ENCODE measurements at places on chromosomes 2 and 18.
A peak's percentile ranks its signal among the peaks of the same experiment; 100 is the strongest.

GRCh38 chr2:37829202-37829601 lies 95.9 kb upstream of the RMDN2 start:
- no peak for DNase-seq

DNA sequence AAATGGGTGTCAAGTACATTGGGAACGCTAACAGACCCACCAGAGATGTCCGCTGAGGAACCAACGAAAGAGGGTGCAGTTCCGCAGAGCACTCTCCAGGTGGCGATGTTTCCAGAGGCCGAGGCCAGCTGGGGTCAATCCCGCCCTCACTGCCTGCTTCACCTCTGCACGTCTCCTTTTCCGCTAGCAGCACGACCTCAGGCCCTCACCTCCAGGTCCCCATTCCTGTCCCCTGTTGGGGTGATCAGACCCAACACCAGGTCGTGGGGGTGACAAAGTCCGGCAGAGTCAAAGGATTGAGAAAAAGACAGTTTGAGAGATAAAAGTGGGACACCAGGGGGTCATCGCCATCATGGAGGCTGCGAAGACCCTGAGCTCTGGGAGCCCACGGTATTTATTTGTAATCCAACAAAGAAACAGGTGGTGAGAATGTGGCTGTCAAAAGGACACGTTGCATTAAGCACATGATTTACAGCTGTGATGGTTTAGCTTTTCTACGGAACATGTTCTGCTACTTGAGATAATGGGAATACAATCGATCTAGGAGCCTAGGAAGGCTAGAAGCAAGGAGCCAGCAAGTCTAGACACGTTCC lies 27.3 kb downstream of the ZAP70 start:
- DNase-seq, result peak; percentile 65

- DNase-seq, result peak; percentile 69
Measured at GRCh38 chr18:54805571-54806334, 22.5 kb upstream of the RAB27B start.

- no peak for DNase-seq
Measured at GRCh38 chr2:81196933-81197628, 892.5 kb upstream of the LRRTM1 start.

- DNase-seq, result no peak
Measured at GRCh38 chr18:43735570-43735969, 458.3 kb upstream of the SYT4 start.

DNA sequence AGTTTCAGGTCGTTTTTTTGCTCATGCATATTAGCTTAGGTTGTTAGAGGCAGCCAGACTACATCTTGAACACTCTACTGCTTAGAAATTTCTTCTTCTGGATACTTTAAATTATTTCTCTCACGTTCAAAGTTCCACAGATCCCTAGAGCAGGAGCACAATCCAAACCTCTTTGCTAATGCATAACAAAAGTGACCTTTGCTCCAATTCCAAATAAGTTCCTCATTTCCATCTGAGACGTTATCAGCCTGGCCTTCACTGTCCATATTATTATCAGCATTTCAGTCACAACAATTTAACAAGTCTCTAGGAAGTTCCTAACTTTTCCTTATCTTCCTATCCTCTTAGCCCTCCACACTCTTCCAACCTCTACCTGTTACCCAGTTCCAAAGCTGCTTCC lies 50.4 kb upstream of the ERMN start:
- DNase-seq, result no peak
